IMR-90 (cell line): ENCODE measurements at places on chromosomes 11 and 22.
A peak's percentile ranks its signal among the peaks of the same experiment; 100 is the strongest.

DNA sequence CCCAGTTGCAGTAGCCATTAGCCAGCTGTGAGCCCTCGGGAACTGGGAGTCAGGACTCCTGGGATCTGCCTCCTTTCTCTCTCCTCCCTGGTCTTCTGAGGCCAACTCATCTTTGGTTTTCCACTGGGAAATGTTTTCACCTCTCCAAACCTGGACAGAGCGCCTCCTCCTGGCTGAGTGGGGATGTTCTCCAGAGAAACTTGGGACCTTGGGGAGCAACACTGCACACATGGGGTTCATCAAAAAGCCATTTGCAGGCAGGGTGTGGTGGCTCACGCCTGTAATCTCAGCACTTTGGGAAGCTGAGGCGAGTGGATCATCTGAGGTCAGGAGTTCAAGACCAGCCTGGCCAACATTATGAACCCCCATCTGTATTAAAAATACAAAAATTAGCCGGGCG, 145.4 kb downstream of the NECTIN1 start:
- no peak for DNase-seq

GRCh38 chr11:134252346-134253187, 585 bp downstream of the THYN1 start:
- DNase-seq = peak; percentile 57

DNA sequence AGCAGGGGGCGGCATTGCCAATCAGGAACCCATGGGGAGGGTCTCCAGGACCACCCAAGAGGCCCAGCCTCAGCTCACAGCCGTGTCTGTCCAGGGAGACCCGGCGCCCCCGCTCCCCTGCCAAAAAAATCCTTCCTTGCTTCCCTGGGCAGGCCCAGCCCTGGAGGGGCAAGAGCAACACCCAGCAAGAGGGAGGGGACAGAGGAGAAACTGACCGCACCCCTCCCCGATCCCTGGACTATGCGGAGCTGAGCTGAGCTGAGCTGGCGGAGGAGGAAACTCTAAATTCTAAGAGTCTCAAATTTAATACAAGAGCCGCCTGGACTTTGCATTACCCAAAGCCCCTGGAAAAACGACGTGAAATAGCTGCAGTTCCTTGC, 52.0 kb upstream of the SHISAL1 start:
- no peak for DNase-seq

- no peak for DNase-seq
These were observed 76.8 kb upstream of the YWHAH start for GRCh38 chr22:31867386-31868153.

- DNase-seq = peak; percentile 16
These were observed 831.2 kb upstream of the CCDC90B start for GRCh38 chr11:84117394-84117793.

GRCh38 chr11:106449763-106450162, 372.3 kb downstream of the AASDHPPT start:
- DNase-seq = no peak

DNA sequence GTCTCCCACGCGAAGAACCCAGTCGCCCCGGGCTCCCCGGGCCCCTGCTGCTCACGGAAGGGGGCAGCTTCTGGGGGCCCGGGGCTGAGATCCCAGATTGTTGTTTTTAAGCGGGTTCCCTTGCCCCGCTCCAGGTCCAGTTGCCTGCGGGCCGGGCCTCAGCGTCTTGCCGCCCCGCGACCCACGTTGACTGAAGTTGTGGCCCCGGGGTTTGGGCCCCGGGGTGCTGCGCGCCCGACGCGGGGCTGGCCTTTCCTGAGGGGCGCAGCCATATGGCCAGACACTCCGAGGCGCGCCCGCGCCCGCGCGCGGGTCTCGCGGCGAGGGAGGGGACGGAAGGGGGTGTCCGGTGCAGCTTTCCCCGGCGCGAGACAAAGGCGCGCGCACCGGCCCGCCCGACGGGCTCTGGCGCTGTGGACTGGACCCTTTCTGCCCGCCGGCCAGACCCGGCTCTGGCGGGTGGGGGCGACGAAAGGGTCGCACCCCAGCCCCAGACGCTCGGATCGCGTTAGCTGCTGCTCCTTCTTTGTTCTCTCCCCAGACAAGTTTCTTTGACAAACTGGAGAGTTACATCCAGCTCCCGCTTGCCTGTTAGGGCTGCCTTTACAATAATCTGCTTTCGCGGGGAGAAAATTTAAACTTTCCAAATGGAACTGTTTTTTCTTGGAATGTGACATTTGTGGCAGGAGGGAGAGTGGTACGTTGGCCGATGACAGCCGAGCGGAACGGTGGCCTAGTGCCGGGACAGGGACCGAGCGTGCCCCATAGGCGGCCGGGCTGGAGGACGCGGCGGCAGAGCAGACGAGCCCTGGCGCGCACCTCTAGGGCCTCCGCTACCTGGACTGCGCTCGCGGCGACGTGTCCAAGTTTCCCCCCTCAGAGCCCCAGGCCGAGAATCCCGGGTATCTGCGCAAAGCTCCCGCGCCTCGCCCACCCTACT, 716 bp downstream of the AMOTL1 start:
- peak; percentile 49 for DNase-seq

GRCh38 chr22:49601614-49602321, 225.9 kb downstream of the BRD1 start:
- no peak for DNase-seq

GRCh38 chr11:130069659-130070108, at the start of gene APLP2:
Gene APLP2 (plus strand): TSS chr11:130069894. CDS start chr11:130069978, 84 bp downstream.
- DNase-seq = peak; percentile 97

DNA sequence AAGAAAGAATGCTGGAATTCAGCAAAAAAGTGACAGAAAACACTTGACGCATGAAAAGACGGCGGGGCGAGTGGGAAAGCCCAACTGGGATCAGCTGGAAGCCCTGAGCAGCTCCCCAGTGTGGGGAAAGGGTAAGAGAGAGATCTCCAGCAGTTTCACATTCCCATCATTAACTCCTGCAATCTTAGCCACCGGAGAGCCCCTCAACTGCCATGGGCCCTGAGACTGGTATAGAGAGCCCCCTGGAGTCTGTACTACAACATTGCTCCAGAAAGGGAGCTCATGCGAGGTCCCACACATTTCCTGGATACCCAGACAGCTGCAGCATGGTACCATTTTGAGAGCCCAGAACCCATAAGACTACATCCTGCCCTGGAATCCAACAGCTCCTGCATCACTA, 31.1 kb downstream of the MRGPRX4 start:
- DNase-seq = peak; percentile 14

- peak; percentile 38 for DNase-seq
These were observed 86.6 kb downstream of the KCNQ1 start for GRCh38 chr11:2531277-2531986.

- DNase-seq = peak; percentile 39
These were observed 3.2 kb downstream of the CENPM start for GRCh38 chr22:41943661-41944209.

- DNase-seq = no peak
These were observed 561.9 kb upstream of the ANO5 start for GRCh38 chr11:21630934-21631478.

DNA sequence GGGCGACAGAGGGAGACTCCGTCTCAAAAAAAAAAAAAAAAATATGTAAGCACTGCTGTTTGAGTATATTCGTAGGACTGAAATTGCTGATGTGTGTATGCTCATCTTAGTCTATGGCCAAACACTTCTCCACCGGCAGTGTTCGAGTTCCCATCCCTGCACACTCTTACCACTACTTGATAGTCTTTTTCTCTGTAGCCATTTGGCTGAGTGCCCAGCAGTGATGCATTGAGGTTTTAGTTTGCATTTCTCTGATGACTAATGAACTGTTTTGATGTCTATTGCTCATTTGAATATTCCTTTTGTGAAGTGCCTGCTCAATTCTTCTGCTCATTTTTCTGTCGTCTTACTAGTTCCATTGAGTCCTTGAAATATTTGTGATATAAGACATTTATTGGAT, 1.9 kb downstream of the TIRAP start:
- peak; percentile 96 for DNase-seq

- no peak for DNase-seq
These were observed 121.3 kb downstream of the PKNOX2 start for GRCh38 chr11:125285844-125286243.

- DNase-seq = no peak
These were observed 13.4 kb downstream of the ASCC2 start for GRCh38 chr22:29824677-29825076.

DNA sequence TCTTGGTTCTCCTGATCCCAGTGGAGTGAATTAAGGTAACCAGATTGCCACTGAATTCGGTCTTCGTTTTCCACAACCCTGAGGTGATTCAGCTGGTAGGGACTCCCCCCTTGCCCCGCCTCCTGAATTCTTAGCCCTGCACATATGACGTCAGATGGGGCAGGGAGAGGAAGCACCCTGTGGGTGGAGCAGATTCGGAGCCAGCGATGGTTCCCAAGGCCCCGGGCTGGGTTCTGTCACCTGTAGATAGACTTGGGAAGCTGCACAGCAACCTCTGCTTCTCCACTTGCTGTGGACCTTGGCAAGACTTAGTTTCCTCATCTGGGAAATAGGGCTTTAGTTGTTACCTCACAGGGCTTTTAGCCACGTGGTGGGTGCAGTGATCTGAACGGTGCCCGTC, 67.8 kb downstream of the CTTN start:
- DNase-seq = peak; percentile 15

GRCh38 chr11:115653926-115654325, 149.7 kb upstream of the CADM1 start:
- no peak for DNase-seq

- no peak for DNase-seq
These were observed 590.5 kb downstream of the OPCML start for GRCh38 chr11:132941761-132942160.

DNA sequence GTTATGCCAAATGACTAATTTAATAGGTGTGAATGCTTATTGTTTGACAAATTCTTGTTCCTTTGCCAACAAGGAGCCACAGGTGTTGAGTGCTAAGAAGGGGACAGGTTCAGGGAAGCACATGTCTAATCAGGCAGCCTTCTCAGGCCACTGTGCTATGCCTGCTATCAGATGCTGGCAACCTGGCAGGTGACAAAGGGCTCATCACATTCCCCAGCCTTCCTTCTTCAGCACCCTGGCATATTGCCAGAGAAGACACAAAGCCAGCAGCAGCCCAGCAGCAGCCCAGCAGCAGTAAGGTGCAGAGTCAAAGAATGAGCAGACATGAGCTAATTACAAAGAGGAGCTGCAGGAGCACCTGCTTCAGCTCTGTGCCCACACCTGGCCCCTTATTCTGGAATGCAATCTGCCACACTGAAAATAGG, 68.2 kb downstream of the GUCY1A2 start:
- no peak for DNase-seq

DNA sequence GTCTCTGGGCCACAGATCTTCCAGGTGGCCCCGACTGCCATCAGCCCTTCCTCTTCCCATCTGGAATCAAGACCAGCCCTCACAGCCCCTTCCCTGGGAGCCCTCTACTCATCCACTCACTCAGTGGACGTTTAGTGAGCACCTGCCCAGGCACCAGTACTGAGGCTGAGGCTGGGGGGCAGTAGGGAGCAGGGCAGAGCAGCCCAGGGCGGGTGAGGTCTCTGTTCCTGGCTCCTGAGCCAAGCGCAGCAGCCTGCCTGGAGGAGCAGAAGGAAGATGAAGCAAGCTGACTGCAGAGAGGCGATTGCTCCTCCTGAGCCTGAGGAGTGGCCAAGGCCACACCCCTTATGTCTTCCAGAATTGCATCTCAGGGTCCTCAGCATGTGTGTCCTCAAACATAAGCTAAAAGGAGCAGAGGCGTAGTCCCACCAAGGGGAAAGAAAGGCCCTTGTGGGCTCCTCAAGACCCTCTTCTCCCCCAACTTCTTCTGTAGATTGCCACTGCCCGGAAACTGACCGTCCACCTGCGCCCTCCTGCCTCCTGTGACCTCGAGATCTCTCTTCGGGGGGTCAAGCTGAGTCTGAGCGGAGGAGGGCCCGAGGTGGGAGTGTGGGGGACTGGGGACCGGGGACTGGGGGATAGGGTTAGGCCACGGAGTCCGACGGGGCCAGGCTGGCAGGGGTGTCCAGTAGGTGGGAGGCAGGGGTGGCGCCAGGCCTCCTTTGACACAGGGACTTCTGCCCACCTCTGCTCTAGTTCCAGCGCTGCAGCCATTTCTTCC, 5.8 kb downstream of the MAPK8IP2 start:
- no peak for DNase-seq

GRCh38 chr22:25027043-25027906, 74.8 kb downstream of the KIAA1671 start:
- DNase-seq = no peak

GRCh38 chr11:95723361-95723942, 66.1 kb downstream of the FAM76B start:
- no peak for DNase-seq

- no peak for DNase-seq
These were observed 6.2 kb downstream of the HPS4 start for GRCh38 chr22:26477341-26477731.

DNA sequence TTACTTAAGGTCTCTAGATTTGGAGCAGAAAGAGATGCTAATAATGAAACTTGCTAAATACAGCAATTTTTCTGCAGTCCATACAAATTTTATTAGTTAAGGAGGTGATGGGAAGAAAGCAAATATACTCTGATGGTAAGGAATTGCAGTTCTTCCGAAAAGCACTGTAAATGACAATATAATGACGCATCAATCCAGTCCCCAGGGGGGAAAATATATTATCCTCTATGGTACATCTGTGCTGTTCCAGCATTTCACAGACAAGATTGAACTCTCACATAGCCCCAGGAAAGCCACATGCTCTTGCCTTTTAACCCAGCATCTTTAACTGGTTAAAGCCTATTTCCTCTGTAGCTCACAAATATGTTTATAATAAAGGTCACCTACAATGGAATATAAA, 416.6 kb upstream of the CCDC90B start:
- no peak for DNase-seq

GRCh38 chr11:66936311-66936711, 21.9 kb downstream of the PC start:
- DNase-seq = peak; percentile 97

DNA sequence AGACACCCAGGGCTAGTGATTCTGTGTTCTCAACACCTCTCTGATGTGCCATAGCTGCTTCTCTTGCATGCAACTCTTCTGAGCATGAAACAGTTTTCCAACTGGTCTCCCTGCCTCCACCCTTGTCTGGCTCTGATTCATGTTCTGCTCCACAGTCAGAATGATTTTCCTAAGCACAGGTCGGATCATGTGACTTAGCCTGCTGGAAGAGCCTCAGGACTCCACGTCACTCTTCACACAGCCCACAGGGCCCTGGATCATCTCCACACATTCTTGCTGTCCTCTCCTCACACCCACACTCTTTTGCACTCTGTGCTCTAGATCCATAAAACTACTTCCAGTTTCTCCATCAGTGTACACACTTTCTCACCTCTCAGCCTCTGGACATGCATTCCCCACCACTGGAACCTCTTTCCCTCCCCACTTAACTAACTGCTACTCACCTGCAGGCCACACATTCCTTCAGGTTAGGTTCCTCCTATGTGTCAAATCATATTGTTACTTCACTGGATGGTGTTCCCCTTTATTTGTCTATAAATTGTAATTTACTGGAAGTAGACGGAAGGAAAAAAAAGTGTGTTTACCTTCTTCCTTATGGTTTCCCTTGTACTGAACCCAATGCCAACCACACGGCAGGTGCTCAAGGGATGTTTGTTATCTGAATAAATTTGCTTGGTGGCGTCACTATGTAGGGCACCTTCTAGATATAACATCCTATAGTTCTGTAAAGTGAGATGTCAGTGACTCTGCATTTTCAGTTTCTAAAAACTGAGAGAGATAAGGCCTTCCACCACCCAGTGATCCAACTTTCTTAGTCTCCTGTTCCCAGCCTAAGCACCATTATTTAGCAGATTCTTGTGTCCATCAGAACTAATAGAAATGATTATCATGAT, 133.7 kb downstream of the ETS1 start:
- peak; percentile 99 for DNase-seq

GRCh38 chr11:76642341-76642740, 28.2 kb downstream of the LRRC32 start:
- DNase-seq = no peak

GRCh38 chr22:24417200-24417599, 10.2 kb upstream of the ADORA2A start:
- no peak for DNase-seq

- no peak for DNase-seq
These were observed at the start of gene UBE2L6 for GRCh38 chr11:57567515-57568329. Gene UBE2L6 (minus strand): TSS chr11:57567672. CDS start chr11:57567611, 61 bp downstream.
